ENCODE measurements at places on chromosomes 16 and 17.

DNA sequence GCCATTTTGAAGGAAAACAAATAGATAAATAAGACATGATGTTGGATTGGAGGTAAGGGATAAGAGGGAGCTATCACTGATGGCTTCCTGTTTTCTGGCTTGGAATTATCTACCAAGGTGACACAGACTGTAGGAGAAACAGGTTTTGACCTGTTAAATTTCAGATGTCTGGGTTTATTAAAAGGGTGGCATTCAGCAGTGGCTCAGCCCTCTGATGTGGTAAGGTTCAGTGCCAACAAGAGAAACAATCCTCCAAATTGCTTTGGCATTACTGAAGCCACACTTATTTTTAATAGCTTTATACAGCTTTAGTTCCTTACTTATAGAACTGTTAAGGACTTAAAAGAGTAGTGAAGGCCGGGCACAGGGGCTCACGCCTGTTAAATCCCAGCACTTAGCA, 37.0 kb upstream of the AKAP1 start:
- no peak for DNase-seq

GRCh38 chr17:32191306-32191705, 49.0 kb downstream of the RHOT1 start:
- no peak for DNase-seq

DNA sequence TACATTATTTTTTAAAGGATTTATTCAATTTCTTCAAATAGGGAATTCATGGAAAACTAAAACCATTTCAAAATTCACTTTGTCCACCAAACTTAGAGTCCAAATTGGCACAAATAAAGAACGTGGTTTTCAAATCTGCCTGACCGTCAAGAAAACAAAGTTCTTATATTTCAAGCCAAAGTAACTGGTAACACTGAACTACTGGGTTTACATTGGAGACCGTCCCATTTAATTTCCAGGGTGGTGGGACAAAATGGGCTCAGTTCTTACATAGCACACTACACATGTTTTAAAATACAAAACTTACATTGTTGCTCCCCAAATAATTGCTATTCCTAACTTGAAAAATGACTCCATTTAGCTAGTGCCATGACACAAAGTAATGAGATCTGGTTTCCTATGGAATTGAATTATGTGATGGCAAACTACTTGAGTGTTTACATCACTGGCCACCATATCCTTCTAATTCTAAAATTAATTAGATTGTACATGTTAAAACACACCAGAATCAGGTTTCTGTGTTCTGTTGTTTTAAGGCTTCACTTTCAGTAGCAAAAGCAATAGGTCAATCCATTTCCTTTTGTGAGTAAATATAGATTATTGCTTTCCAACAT, 6.5 kb downstream of the PSME3IP1 start:
- DNase-seq = no peak

- no peak for DNase-seq
Observed at GRCh38 chr16:84332975-84333684, 35.2 kb upstream of the ATP2C2 start.

GRCh38 chr17:76271669-76272540, 6.8 kb downstream of the UBALD2 start:
- DNase-seq = no peak

DNA sequence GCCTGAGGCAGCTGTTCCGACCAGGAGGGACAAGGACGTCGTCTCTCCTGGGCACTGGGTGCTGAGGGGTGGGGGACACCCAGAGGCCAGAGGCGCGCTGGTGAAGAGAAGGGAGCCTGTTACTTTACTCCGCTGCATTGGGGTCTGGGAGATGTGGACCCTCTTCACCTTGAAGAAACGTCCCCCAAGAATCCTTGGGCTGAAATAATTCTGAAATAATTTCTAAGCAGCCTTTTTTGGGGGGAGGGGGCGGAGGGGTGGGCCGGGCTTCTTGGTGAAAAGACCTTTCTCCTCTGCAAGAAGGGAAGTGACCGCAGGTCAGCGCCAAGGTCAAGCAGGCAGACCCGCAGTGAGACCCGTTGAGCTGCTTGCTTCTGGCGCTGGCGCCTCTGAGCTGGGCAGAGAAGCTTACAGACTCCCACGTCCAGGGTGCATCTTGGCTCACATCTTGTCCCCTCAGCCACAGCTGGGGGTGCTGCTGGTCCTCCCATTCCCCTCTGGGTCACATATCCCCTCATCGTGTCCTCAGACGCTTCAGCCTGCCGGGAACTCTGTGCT, 1.1 kb downstream of the SYT17 start:
- no peak for DNase-seq

DNA sequence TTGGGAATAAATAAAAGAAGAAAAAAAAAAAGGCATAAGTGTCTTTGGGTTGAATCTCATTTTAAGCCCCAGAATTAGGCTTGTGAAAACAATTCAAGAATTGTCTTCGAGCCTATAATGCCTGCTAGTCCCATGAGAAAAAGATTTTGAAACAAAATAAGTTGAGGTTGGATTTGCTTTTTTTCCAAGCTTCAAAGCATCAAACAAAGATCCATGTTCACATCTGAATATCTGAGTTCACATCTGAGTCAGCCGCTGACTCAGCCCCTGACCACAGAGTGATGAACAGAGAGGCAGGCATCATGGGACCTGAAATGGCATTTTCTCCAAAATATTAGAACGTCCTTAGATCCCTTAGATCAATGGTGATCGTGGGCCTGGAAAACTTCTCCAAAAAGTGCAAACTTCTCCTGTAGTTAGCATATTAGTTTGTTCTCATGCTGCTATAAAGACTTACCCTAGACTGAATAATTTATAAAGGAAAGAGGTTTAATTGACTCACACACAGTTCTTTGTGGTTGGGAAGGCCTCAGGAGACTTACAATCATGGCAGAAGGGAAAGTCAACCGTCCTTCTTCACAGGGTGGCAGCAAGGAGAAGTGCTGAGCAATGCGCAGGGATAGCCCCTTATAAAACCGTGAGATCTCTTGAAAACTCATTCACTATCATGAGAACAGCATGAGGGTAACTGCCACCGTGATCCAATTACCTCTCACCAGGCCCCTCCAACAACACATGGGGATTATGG, 294.6 kb upstream of the HSBP1 start:
- no peak for DNase-seq

DNA sequence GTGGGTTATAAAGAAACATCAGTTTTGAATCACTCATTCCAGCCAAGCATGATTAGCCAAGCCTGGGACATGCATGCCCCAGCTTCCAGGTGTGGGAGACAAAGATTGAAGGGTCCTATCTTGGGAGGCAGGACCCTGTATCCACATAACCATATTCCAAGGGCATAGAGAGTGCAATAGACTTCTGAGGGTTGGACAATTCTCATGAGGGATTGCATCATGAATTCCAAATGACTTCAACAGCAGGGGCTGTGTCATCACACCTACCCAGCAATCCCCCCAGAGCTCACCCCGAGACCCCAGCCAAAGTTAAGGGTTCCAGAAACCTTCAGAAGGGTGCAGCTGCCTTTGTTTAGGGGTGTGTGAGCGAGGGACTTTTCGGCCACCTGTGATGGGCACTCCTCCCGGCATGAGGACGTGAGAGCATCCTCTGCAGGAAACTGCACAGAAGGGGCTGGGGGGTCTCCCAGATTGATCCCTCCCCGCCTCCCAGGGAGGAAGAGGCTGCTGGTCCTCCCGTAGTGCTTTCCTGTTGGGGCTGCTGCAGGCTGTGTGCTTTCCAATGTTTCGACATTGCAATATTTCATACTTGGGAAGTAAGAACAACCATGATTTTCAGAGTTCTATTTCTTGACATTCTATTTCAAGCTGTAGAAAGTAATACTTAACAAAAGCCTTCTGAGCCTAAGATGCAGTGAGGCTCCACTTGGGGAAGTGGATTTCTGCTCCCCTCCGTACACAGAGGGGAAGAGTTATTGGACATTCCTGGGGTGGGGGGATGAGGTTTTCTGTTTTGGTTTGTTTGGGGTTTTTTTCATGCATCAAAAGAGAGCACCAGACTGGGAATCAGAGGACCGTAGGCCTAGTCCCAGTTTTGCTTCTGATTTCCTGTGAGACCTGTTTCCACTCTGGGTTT, 13.3 kb upstream of the PITPNM3 start:
- no peak for DNase-seq

DNA sequence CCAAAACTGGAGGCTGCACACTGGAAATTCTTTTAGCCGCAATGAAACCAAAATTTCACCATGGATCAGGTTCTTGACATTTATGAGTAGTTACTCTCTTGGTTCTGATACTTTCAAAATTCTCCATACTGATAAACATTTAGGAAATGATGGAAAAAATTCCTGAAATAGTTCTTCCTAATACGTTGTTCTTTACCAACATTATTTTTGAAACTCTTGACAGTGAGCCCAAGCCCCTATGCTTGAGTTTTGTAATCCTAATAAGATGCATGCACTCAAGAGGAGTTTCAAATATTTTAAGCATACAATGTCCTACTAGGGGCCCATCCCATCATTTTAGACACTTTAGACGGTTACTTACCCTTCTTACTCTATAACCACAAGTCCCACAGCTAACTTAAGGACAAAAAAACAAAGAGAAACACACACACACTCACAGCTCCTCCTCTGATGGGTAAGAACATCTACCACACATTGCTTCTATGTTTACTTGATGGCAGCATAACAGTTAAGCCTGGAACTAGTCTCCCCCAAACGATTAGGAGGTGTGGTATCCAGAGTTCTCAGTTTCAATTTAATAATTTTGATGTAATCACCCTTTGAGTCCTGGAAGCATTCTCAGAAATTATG, 3.7 kb downstream of the VEZF1 start:
- DNase-seq = no peak

DNA sequence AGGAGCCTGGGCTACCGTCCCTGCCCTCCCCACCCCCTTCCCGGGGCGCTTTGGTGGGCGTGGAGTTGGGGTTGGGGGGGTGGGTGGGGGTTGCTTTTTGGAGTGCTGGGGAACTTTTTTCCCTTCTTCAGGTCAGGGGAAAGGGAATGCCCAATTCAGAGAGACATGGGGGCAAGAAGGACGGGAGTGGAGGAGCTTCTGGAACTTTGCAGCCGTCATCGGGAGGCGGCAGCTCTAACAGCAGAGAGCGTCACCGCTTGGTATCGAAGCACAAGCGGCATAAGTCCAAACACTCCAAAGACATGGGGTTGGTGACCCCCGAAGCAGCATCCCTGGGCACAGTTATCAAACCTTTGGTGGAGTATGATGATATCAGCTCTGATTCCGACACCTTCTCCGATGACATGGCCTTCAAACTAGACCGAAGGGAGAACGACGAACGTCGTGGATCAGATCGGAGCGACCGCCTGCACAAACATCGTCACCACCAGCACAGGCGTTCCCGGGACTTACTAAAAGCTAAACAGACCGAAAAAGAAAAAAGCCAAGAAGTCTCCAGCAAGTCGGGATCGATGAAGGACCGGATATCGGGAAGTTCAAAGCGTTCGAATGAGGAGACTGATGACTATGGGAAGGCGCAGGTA, 762 bp downstream of the CDK12 start:
- no peak for DNase-seq

DNA sequence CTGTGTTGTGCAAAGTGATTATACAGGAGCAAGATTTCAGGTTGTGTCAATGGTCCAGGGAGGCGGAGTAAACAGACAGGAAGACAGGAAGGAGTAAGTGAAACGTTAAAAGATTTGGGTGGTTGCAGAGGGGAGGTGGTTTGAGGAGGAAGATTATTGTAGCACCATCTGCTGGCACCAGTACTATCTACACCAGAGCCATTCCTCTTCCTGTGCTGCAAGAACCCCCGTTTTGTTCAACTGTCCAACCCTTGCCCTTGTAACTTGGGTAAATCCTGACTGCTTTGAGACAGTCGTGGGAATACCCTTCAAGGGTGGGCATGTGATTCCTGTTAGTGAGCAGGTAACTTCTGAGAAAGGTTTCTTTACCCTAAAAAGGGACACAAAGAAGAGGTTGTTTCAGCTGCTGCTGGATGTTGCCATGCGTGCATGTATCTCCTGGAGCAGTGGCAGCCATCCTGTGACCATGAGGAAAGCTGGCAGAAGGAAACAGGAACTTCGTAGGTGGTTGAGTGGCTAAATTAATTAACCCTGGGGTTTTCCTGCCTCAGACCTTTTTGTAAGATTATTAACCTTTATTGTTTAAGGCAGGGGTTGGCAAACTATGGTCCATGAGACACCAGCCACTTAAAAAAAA, 124.1 kb downstream of the PRKCA start:
- no peak for DNase-seq

DNA sequence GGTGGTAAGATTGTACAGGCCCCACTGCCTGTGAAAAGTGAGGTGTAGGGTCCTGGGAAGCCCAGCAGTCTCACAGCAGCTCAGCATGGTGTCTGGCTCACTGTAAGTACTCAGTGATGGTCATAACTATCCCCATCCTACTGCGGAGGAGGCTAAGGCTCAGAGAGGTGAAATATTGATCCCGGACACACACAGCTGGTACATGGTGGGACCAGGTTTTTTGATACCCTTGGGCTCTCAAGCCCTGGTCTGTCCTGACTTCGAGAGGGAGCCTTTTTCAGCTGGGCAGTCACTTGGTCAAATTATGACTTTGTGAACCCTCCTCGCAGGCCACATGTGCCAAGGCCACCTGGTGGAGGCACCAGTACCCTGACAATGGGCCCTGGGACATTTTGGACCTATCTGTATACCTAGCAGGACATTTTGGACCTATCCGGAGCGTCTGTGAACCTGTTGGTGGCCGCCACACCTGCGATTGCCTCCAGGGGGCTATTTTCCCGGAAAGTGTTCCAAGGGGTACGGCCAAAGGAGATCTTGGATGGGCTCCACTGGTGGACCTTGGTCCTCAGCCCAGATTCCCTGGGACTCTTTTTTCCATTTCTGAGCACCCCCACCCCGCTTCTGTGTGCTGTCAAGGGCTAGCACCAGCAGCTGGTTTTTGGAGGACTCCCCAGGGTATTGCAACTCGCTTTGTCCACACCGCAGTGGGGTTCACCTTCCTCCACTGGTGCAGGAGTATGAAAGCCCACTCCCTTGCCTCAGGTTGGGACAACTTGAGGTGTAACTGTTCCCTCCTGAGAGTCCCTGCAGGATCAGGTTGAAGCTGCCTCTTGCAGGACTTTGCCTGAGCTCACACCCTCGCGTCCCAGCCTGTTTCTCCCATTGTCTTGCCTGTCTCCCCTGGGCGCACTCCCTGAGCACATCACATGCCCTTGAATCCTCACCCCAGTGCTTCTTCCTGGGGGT, 83.6 kb upstream of the NKD1 start:
- DNase-seq = no peak

- no peak for DNase-seq
Observed at GRCh38 chr17:27478901-27479538, 22.8 kb downstream of the KSR1 start.

- DNase-seq = no peak
Observed at GRCh38 chr17:41504246-41504977, 1.0 kb downstream of the KRT13 start.

DNA sequence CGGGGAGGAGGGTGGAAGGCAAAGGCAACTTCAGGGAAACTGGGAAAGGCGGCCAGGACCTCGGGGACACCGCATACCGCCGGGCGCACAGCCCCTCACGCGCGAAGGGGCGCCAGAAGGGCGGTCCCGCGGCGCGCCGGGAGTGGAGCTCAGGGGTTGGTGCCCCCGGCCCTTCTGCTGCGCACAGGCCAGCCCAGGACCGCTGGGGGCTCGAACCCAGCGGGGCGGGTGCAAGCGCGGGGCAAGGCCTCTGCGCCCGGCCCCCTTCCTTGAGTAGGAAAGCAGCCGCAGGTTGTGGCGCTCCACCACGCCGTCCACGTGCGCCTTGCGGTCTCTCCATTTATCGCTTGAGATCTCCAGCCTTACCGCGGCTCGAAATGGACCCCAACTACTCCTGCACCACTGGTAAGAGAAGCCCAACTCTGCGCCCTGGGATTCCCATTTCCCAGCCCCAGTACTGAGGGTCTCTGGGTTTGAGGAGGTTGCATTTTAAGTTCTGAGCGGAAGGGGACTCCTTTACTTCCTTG, 3.0 kb upstream of the MT1A start:
- DNase-seq = no peak
